ENCODE measurements at places on chromosomes 13 and 19.

GRCh38 chr13:46666727-46667456, 113.9 kb downstream of the LRCH1 start:
- no peak for DNase-seq

- peak; percentile 21 for DNase-seq
Measured at GRCh38 chr19:9306443-9306842, 3.2 kb downstream of the ZNF699 start.

- no peak for DNase-seq
Measured at GRCh38 chr13:67204764-67205163, 25.4 kb downstream of the PCDH9 start.

DNA sequence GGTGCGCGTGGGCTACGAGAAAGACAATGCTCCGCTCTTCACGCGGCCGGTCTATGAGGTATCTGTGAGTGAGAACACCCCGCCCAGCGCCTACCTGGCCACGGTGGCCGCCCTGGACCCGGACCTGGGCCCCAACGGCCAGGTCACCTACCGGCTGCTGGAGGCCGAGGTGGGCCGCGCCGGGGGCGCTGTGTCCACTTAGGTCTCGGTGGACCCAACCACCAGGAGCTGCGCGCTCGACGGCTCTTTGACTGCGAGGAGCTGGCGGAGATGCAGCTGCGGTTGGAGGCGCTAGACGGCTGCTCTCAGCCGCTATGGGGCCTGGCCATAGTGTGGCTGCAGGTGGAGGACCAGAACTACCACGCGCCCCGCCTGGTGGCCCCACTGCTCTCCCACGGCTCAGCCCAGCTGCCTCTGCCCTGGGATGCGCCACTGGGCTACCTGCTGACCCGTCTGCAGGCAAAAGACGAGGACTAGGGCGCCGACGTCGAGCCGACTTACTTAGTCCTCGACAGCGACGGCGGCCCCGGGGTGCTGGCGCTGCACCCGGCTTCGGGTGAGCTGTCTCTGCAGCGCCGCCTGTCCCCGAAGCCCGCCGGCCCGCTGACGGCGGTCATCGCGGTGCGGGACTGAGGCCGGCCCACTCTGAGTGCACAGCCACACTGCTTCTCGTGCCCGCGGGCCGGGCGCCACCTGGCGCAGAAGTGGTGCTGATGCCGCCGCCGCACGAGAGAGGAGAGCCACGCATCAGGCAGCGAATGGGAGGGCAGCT, 173.0 kb downstream of the OLFM4 start:
- no peak for DNase-seq

DNA sequence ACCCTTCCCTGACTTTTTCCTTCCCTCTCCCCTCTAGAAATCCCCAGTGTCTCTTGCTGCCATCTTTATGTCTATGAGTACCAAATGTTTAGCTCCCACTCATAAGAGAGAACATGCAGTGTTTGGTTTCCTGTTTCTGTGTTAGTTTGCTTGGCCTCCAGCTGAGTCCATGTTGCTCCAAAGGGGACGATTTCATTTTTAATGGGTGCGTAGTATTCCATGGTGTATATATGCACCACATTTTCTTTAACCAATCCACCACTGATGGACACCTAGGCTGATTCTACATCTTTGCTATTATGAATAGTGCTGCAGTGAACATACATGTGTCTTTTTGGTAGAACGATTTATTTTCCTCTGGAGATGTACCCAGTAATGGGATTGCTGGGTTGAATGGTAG, 123.8 kb downstream of the UGGT2 start:
- DNase-seq, result no peak

- DNase-seq, result no peak
Measured at GRCh38 chr19:49954092-49954829, 6.7 kb downstream of the SIGLEC11 start.

- peak; percentile 24 for DNase-seq
Measured at GRCh38 chr19:53196777-53197396, 3.7 kb upstream of the ZNF665 start.

GRCh38 chr13:36814465-36814864, 4.6 kb upstream of the RFXAP start:
- no peak for DNase-seq

GRCh38 chr19:5537870-5538269, 29.9 kb downstream of the TINCR start:
- DNase-seq, result no peak

- no peak for DNase-seq
Measured at GRCh38 chr19:49387936-49388372, at the start of gene KASH5. Gene KASH5, plus strand, starts transcription at chr19:49388249. Its CDS starts 2,635 bp downstream, at chr19:49390884.

DNA sequence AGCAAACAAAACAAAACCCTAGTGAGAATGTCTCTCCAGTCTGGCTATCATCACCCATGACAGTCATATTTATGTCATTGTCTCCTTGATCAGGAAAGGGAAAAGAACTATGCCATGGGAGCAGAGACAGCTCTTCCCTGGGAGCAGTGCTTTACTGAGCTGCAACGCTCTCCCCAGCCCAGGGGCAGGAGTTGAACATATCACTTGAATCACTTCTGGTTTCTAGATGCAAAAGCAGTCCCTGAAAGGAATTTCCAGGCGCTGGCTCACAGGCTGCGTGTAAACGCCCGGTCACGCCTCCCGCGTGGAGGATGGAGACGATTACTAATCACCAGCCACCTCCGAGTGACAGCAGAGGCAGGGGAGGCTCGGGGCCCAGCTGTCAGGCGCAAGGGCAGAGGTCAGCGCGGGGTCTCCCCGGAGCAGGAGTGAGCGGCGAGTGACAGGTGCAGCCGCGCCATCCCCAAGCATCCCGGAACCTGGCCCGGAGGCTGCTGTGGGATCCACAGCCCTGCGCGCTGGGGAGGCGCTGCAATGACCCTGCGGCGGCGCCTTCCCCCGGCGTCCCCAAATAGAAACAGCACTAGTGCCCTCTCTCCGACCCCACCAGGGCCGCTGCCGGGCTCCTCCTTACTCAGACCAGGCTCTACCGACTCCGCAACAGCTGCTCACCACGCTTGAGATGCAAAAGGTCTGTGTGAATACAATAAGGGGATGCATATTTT, 23.5 kb upstream of the DCLK1 start:
- peak; percentile 31 for DNase-seq

DNA sequence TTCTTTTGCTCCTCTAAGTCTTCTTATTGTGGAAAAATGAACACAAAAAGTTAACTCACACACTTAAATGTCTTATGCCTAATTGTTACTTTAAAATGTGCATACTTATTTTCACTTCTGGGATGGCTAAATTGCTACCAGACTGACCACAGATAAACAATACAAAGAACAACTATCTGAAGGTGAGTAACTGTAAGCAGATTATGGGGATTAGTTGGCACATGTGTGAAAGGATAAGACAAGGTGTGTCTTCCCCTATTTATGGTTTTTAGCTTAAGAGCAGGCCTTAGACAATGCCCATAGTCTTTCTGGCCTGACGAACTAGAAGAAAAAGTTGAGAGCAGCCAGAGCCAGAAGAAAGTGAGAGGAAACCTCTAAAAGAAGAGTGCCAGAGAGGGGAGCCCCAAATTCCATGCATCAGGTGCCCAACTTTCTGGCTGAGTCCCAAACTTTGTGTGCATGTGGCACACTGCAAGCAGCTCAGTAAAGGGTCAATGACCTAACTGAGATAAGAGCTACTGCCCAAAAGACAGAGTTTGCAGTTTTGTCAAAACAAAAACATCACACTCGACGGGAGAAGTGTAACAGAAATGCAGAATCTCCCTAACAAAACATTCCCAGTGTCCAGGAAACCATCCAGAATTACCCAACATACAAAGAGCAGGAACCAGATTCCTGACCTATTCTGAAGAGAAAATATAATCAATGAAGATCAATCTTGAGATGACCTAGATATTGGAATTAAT, 375.4 kb downstream of the KCNRG start:
- no peak for DNase-seq

GRCh38 chr13:64041296-64041695, 2625.6 kb upstream of the PCDH20 start:
- DNase-seq, result no peak

DNA sequence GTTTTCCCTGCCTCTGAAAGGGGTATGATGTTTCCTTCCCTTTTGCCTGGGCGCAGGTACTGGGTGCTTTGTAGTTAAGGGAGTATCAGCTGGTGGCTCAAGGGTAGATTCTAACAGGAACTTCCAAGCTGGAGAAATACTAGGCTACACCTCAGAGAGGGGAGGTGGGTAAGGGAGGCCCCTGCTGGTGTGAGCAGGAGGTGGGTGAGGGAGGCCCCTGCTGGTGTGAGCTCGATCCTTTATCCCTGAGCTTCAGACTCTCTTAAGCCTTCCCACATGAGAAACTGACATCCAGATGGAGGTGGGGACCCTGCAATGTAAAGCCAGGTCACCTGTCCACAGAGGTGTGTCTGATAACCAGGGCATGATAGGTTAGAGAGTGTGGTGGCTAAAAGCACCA, 32.1 kb downstream of the CYP2B6 start:
- no peak for DNase-seq

DNA sequence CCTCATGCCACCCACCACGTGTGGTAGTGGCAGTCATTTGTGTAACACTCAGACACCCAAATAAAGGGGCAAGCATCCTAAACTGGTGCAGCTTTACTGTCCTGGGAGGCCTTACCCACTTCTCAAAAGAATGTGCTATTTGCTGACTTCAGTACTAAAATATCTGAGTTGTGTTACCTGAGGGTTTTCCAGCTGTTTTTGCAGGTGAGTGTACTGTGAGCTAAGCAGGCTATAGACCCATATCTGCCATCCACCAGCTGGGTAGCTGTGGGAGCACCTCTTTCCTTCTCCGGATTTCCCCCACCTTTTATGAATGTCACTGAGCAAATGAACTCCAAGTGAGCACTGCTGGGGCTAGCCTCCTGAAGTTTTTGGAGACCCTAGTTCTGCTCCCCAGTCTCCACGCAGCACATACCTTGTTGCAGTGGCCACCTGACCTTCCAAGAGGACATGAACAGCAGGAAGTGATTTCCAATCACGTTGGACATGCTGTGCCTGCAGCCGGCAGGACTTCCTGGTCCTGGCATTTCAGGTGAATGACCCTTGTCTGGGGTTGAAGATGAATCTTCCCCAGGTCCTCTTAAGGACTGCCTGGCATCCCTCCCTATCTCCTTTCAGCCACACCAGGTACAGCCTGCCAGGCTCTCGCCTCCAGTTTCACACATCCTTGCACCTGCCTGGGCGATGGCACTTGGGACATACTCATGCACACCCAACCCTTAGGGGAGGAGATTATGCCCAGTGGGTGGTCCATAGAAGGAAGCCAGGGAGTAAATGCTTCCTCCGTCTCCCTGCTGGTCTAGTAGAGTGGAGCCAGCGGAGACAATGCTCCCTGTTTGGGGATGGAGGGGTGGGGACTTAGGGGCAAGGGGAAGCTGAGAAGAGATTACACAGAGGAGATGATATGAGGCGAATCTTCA, 109.5 kb upstream of the SPATA13 start:
- DNase-seq, result no peak

DNA sequence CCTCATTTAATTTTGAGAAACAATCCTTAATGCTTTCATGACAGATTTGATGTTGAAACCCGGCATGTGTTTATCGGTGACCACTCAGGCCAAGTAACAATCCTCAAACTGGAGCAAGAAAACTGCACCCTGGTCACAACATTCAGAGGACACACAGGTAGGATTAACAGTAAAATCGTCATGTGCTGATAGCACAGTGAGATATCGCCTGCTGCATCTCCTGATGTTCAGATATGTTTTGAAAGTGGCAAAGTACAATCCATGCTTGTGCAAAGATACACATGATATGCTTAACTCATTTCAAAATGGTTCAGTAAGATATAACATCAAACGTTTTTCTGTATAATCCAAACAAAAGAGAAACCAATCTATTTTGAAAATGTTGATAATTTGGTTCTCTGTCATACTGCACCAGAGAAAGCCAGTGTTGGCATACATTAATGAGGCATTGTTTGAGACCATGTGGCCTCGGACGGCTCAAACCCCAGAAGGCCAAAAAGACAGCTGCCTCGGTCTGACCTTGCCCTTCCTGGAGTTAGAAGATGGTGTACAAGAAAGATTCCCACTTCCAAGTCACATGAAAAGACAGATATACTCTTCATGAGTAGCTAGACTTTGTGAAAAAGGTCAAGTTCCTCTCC, 76.2 kb downstream of the DHRS12 start:
- DNase-seq, result no peak

DNA sequence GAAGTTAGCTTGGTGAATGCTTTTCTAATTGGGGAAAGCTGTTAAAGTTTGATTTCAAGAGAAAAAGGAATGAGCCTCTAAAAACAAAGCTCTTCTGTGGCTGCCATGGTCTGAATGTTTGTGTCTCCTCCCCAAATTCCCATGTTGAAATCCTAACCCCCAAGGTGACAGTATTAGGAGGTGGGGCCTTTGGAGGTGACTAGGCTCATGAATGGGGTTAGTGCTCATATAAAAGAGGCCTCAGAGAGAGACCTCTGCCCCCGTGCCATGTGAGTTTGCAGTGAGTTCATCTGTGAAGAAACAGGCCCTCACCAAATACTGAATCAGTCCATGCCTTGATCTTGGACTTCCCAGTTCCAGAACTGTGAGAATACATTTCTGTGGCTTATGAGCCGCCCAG, 56.5 kb downstream of the ARHGEF7 start:
- no peak for DNase-seq

- DNase-seq, result no peak
Measured at GRCh38 chr13:32033744-32034143, 2.2 kb downstream of the FRY start.

DNA sequence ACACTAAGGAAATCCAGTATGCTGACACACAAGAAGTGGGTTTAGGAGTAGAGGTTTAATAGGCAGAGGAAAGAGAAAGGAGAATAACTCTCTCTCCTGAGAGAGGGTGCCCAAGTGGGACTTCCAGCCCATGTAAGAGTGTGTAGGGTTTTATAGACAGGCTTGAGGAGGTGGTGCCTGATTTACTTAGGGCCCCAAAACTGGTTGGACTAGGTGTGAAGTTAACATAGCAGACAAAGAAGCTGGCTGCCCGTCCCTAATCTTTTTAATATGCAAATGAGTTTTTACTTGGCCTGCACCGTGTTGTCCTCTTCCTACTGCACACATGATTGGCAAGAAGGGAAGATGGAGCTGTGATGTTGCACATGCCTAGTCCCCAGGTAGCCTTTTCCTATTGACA, 752.5 kb upstream of the SLITRK5 start:
- DNase-seq, result no peak

DNA sequence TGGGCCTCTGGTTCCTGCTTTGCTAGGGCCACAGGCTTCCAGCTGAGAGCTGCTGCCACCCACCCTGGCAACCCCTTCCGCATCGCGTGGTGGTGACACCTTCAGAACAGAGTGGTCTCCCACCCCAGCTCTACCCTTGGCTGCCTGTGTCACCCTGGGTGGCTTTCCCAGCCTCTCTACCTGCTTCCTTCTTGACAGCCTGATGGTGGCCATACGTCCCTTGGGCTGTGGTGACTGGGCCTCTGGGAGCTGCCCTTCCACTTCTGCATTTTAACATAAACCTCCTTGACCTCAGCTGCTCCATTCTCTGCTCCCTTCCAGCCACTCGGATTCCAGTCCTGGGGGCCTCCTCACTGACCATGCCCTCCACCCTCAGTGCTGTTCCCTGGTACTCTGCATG, 17.0 kb downstream of the PAK4 start:
- no peak for DNase-seq

- DNase-seq, result no peak
Measured at GRCh38 chr19:41403181-41403970, 5.8 kb downstream of the BCKDHA start.
